ENCODE measurements at places on chromosomes 2 and 18.
A peak's percentile ranks its signal among the peaks of the same experiment; 100 is the strongest.

DNA sequence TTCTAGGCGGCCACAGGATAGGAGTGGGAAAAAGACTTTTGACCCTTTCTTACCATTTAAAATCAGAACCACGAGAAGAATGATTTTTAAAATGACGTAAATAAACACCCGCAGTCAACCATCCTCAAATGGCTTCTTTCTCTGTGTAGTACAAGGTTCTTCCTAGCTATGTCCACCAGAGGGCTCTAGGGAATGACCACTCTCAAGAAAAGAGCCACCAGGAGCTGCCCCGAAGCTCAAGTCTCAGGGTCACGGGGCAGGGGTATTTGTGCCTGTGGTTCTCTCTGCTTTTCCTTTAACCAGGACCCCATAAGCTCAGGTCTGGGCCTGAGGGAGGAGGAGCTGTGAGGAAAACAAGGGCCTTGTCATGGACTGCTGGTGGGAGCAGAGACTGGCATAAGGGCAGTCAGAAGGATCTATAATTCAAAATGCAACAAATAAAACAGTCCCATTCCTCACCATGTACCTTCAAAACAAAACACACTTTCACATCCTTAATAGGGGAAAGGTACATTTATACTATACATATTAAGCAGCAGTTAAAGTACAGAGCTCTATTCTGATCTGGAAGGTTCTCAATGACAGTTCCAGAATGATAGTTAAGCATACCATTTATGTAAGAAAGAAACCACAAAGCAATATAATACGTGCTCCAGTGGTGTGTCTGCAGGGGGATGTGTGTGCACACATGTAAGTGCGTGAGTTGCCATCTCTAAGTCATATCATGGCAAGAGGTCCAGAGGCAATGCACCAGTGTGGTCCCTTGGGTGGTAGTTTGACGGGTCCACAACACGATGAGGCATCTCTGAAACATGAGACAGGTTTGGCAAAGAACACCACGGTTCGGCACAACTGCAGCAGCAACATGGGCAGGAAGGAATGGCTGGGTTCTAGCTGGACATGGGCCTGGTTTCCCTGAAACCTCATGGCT is 18.6 kb downstream of the LYPD1 start:
- peak; percentile 11 for DNase-seq

- peak; percentile 44 for DNase-seq
Observed at GRCh38 chr2:75287624-75288316, 88.5 kb upstream of the TACR1 start.

- no peak for DNase-seq
Observed at GRCh38 chr18:44594799-44595467, 85.8 kb upstream of the SETBP1 start.

DNA sequence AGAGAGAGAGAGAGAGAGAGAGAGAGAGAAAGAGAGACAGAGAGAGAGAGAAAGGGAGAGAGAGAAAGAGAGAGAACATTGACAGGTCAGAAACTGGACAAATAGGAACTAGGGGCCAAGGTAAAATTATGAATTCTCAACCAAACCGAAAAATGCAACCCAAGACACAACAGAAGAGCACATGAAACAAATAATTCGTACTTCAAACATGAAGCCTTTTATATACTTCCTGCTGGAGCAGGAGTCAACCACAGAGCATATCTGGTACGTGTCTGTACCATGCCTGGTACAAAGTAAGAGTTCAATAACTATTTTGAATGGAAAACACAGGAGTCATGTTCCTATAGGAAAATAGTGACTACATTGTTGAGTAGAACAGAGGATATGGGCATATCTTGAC is 6.5 kb upstream of the VPS54 start:
- peak; percentile 54 for DNase-seq

- no peak for DNase-seq
Observed at GRCh38 chr2:240888130-240888889, 7.6 kb downstream of the MAB21L4 start.

DNA sequence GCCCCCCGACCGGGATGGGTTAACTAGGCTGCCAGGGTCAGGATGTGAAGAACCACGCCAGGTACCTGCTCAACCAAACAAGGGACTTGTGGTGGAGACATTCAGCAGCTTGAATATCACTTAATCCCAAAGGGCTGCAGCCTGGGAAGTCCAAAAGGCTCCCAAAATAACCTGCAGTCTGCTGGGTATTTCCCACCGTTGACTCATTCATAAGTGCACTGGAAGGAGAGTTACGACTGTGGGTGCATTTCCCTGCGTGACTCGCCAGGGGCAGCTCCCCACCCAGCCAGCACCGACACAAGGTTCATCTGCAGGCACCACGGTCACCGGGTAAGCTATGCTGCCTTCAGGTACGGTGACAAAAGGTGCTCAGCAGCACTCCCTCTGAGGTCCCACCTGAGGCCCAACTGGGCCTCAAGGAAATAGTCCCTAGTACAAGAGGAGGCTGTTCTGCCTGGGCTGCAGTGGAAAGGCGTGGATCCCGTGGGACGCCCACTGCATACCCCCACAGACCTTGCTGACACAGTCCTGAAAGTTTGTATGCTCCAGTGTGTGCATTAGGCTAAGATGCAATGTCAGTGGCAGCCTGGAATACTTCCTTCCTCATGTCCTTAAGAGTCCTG is 86.5 kb downstream of the UXS1 start:
- DNase-seq: peak; percentile 79

DNA sequence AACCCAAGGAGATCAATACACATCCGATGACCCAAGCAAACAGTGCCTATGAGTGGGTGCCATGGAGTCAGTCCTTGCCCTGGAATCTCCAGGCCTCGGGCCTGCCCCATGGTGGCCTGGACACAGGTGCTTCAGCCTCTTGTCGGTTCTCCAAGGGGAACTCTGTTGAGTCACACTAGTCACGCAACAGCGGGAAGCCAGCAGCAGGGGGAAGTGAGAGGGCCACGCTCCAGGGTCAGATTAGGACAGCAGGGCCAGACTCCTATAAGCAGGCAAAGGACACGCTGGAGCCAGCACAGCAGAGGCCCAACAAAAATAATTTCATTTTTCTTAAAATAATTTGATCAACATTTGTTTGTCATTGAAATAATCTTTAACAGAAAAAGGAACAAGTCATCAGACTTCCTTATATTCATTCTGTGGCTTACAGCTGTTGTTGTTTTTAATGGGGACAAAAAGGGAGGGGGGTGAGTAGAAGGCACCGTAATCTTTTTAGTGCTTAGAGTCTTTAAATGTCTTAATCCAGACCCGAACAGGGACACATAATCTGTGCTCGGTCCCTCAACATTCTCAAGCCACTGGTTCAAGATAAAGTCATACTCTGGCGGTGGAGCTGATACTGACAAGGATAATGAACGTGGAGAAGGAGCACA is 16.4 kb upstream of the ARMC9 start:
- DNase-seq: peak; percentile 80

- no peak for DNase-seq
Observed at GRCh38 chr2:2569836-2570235, 238.8 kb upstream of the MYT1L start.

DNA sequence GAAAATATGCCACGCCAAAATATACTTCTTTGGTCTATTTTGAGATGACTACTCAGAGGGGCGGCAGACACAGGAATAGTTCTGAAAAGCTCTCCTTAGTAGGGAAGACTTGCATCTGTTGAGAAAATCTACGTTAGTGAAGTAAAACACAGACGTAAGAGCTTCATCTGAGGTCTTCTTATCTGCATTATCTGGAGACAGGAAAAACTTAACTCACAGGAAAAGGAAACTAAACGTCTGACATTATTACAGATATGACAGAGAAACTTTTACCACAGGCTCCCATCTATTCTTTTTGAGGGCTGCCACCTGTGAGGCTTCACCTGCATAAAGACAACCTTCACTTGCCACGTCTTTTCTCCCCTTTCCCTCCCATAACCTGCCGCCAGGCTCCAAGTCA is 1295.7 kb downstream of the LRP1B start:
- DNase-seq: peak; percentile 0

GRCh38 chr2:68632021-68632420 is 11.4 kb upstream of the PROKR1 start:
- no peak for DNase-seq

GRCh38 chr2:237091779-237092436 is 6.2 kb downstream of the COPS8 start:
- no peak for DNase-seq

GRCh38 chr2:11796190-11797171 is 50.0 kb downstream of the LPIN1 start:
- DNase-seq: no peak

GRCh38 chr18:55433648-55434047 is 154.3 kb downstream of the TCF4 start:
- no peak for DNase-seq

DNA sequence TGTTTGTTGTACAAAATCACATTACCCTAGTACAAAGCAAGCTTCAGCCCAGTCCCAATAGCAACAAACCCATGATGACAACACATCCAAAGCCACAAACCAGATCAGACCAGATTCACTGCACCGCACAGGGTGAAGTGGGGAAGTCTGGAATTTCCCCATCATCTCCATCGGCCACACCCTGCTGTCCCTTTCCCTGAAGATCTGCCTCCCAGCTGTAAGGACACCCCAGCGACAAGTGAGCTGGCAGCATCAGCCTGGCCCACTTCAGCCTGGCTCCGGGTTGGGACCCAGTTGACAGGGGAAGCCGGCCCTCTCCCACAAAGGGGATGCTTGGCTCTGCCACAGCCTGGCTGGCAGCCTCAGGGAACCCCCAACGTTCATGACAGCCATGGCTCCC is 207.6 kb downstream of the MGAT5 start:
- no peak for DNase-seq

GRCh38 chr2:148540022-148540421 is 104.5 kb upstream of the EPC2 start:
- DNase-seq: peak; percentile 41

GRCh38 chr2:241138471-241138870 is 10.8 kb downstream of the PASK start:
- no peak for DNase-seq

DNA sequence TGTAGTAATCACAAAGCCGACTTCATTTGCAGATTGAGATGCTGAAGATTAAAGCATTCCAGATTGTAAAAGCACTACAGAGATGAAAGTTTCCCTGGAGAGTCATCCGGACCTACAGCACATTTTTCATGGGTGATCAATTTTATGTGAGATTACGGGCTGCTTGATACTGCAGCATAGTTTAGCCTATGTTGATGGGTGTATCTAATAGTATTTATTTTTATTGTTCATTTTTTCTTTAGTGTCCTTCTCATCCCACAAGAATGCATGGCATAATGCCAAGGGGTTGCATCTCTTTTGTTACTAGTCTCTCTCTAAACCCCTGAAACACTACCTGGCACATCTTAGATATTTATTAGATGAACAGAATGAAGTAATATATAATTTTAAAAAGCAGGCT is 240.4 kb downstream of the MBD2 start:
- DNase-seq: no peak

- no peak for DNase-seq
Observed at GRCh38 chr2:66438891-66439811, 4.2 kb downstream of the MEIS1 start.

GRCh38 chr18:54360406-54360805 is 2.7 kb downstream of the C18orf54 start:
- DNase-seq: no peak

DNA sequence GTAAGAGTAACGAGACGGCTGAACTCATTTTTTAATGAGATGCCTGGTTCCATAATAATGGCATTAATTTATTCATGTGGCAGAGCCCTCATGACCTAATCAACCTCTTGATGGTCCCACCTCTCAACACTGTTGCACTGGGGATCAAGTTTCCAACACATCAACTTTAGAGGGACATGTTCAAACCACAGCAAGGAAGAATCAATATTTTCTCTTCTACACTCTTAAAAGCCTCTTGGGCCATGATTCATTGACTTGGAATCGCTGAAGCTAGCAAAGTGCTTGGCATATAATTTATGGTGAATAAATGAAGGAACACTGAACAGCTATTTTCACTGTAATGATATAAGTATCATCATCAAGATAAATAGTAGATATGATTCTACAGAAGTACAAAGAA is 333.0 kb downstream of the TNS1 start:
- DNase-seq: no peak

- no peak for DNase-seq
Observed at GRCh38 chr18:45249246-45249661, 366.0 kb upstream of the SLC14A2 start.

- peak; percentile 51 for DNase-seq
Observed at GRCh38 chr2:206989311-206989710, 50.0 kb downstream of the CPO start.

- DNase-seq: no peak
Observed at GRCh38 chr2:235008584-235009044, 56.8 kb downstream of the SH3BP4 start.

DNA sequence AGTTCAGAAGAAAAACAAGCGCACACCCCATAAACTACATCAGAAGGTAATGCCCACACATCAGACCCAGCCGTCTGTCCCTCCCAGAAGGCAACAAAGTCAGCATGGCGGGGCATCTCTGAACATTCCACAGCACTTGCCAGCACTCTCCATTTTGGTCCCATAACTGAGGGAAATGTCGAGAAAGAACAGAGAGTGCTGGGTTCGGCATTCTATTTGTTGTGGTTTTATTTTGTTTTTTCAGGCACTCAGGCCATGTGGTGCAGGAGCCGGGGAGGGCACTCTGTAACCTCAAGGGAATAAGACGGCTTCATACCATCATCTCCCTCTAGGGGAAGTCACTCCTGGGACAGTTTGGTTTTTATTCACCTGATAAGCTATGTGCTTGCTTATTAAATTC is 156.0 kb downstream of the SEPTIN10 start:
- DNase-seq: peak; percentile 38

All from GM12865 (cell line).